ENCODE measurements at places on chromosomes 11 and 22.

GRCh38 chr11:104529906-104530305, 366.0 kb upstream of the PDGFD start:
- peak; percentile 12 for DNase-seq

DNA sequence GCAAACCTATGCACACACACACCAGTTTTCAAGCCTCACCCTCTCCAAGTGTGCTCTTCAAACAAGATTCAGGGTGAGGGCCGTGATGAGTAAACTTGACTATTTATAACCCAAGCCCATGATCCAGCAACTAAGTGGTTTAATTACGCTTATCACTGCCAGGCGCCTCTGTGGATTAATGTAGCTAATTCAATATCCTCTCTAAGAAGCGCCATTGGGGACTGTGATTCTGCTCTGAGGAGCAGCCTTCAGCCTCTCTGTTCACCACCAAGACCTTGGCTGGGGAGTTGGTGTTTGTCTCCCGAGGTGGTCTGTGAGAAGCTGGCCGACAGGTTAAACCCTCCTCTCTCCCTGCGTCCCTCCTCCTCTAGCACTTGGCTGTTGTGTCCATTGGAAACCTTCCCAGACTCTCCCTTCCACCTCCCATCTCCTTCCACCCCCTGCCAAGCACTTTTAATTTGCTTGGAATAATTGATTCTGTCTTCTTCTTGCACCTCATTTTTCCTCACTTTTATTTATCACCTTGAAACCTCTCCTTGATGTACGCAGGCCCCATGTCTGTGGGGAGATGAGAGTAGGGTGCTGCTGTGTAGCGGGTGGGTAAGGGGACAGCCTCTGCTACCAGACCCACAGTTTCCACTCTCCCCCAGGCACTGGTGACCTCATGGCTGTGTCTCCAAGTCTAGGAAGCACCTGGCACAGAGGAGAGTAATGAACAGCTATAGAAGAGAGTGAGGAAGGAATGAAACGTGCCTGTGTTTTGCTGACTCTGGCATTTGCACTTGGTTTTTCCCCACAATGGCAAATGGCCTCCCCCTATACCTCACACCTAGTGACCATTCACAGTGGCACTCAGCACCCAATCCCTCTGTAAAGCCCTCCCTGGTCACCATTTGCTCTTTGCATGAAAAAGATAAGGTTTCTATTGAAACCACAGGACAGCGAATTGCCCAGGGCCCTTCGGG, 236.6 kb downstream of the GRIK4 start:
- no peak for DNase-seq

DNA sequence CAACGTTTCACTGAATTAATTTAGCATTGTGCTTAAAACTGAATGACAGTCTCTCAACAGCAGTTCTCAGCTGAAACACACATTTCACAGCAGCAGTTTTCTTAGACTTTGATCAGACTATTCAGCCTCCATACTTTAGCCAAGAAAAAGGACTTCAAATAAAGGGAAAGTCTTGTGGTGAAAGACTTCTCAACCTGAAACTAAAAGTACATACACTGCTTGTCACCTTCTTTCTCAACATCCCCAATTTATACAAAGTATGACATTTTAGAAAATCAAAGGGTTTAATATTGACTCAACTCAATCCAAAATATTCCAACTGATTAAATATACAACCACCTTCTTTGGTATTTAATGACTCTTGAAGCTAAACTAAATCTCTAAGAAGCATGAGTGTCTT, 419.0 kb downstream of the LRRC4C start:
- DNase-seq, result no peak

GRCh38 chr11:66934950-66935779, 23.0 kb downstream of the PC start:
- peak; percentile 85 for DNase-seq

DNA sequence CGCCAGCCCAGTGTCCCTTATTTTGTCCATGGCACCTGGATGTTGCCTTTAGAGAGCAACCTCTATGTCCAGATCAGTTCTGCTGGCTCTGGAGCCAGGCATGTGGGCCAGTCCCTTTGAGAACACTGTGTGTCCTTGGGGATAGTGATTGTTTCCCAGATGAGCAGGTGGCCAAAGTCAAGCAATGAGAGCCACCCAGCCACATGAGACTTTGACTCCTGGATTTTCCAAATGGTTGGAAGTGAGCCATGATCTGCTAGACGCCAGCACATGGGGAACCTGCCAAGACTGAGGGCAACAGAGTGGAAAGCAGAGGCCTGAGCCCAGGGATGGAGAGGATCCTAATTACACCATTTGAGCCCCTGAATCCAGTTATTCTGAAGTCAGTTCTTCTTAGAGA, 479.8 kb downstream of the OPCML start:
- no peak for DNase-seq

GRCh38 chr11:11478687-11479086, 125.6 kb upstream of the CSNK2A3 start:
- no peak for DNase-seq

DNA sequence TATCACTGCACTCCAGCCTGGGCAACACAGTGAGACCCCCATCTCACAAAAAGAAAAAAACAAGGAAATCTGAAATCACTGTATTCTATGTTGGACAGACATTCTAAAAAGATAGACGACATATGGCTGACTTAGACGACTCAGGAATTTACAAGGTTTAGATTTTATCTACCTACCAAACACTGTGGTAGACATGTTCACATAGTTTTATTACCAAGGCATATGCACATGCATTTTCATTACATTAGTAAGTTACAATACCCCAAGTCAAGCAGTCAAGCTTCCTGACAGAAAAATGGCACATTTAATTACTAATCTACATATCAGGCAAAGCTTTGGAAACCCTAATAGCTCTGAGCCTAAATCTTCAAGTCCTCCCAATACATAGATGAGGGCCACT, 262.2 kb downstream of the TTC28 start:
- no peak for DNase-seq

- no peak for DNase-seq
These were observed 64.4 kb downstream of the SPON1 start for GRCh38 chr11:14026961-14027360.

GRCh38 chr11:6440906-6441358, at the start of gene HPX:
HPX (minus strand) TSS chr11:6440987; CDS start chr11:6440963, 24 bp downstream.
- DNase-seq, result no peak

- no peak for DNase-seq
These were observed 38.2 kb downstream of the TRIOBP start for GRCh38 chr22:37734964-37735451.

DNA sequence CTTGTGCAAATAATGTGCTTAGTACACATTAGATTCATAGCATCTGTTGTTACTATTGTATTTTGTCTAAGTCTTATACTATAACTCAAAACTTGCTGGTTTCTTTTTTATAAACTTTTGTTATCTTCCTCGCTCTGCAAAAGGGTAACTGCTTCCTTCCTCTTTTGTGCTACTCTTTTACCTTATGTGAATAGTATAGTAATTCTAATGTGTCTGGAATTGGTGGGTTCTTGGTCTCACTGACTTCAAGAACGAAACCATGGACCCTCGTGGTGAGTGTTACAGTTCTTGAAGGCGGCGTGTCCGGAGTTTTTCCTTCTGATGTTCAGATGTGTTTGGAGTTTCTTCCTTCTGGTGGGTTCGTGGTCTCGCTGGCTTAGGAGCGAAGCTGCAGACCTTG, 563.1 kb upstream of the LUZP2 start:
- DNase-seq, result no peak

DNA sequence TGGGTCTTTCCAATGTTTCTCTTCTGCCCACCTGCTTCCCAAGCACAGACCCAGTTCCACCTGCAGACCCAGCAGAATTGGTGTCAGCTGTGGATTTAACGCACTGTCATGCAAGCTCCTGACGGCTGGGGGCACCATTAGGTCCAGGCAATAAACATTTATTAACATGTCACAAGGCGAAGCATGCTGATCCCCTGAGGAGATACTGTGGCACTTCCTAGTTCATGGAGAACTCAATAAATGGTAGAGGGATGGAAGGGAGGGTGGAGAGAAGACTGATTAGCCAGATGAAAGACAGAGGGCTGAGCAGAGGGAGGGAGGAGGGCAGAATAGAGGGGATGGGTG, 68.3 kb upstream of the TSPAN18 start:
- DNase-seq, result peak; percentile 33

DNA sequence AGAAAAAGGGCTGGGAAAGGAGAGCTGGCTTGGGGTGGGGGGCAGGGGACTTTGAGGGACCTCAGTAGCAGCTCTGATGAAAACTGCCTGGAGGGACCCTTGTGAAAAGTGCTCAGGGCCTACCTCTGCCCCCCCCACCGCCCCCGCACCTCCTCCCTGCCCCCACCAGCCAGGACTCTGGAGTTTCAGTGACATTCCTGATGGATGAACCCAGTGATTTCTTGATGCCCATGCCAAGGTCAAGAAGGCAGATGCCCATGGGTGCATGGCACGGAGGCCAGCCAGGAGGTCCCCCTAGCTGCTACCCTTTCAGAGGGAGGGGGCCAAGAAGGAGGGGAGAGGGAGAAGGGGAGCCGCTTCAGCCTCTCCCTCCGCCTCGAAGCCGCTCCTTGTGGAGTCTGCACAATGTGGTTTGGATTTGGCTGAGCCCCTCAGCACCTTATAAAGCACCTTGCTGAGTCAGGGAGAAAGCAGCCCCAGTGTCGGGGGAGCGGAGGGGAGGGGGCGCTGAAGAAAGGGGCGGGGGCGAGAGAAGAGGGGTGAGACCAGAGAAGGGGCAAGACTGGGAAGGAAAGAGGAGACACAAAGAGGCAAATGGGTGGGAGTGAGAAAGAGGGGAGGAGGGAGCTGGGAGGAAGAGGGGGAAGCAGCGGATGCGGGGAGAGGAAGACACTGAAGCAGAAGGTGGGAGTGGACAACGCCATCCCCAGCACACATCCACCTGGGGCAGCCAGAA, 2.1 kb upstream of the CLCF1 start:
- DNase-seq, result no peak

DNA sequence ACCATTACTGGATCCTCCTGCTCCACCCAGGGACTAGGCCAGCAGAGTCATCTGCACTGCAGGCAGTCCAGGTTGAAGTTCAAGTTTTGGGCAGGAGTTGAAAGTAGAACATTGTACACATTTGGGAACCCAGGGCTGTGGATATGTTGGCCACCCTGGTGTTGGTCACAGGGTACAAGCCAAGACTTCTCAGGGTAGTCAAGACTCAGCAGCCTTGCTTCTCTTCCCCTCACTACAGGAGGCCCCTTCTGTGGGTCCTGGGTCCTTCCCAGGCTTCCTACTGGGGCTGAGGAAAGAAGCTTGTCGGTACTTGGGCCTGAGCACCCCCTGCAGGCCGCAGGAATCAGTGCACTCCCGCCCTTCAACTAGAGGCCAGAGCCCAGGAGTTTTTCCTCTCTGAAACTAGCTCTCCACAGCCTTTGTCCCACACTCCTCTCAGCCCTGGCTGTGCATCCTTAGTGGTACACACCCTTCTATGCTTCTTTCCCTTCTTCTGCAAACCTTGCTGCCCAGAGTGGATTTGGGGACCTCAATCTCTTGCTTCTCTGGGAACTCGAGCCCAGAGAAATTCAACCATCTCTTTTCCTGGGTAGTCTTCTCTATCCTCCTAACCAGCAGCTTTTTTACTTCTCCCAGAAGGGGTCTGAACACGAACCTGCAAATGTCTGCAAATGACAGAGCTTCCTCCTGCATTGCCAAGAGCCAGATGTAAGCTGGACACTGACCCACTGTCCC, 2.6 kb upstream of the HPX start:
- peak; percentile 60 for DNase-seq

DNA sequence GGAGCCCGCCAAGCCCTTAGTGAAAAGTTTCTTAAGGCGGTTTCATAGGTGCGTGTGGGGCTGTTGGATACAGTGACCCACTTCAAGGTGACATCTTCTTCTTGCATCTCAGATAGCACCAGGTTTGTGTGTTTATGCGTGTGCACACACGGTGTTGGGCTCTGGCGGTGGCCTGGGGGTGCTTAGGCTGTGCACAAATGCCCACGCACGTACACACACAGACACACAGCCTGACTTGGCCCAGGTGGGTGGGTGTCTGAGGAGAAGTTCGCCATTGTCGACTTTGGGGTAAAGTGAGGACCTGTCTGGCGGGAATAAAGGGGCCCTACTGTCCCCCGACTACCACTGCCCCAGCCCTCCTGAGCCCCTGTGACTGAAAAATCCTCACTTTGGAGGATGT, 103.8 kb downstream of the KCNQ1 start:
- DNase-seq, result no peak

DNA sequence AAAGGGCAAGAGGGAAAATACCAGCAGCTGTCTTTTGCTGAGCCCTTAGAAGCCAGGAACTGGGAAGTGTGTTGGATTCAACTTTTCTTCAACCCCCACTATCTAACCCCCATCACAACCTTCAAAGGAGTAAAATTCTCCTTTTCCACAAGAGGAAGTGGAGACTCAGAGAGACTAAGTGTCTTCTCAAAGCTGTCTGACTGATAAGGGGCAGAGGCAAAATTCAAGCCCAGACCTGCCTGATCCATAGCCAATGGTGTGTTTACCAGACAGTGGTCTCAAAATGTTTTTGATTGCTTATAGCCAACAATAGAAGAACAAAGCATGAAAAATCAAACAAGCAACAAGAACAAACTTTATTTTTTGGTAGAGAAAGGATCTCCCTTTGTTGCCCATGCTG, 707.0 kb downstream of the NTM start:
- no peak for DNase-seq

- peak; percentile 44 for DNase-seq
These were observed 79.6 kb downstream of the CELSR1 start for GRCh38 chr22:46457502-46458488.

- DNase-seq, result no peak
These were observed 819 bp upstream of the KCNQ1OT1 start for GRCh38 chr11:2700415-2701211.

- no peak for DNase-seq
These were observed 137.5 kb downstream of the FAM76B start for GRCh38 chr11:95652002-95652472.

- peak; percentile 25 for DNase-seq
These were observed 13.6 kb upstream of the TRIM29 start for GRCh38 chr11:120151536-120151935.

DNA sequence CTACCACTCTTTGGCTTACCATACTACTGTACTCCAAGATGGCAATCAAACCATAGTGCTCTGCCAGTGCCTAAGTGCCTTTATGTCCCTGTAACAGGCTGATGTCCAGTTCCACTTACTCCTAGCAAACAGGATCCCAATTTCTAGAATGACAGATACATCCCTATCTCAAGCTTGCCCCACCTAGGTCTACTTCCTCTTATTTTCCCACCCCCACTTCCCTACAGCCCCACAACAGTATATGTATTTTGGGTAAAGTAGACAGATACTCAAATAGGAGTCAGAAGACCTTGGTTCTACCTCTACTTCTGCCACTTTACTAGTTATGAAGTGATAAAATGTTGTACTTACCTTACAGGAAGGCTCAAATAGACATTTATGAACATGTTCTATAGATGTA, 24.1 kb downstream of the SIK3 start:
- DNase-seq, result no peak

GRCh38 chr11:35792148-35792845, 129.7 kb downstream of the TRIM44 start:
- DNase-seq, result no peak

- DNase-seq, result no peak
These were observed 75.8 kb downstream of the PDE2A start for GRCh38 chr11:72598466-72598865.

- no peak for DNase-seq
These were observed 382.5 kb downstream of the NXPE2 start for GRCh38 chr11:115060840-115061239.

- peak; percentile 70 for DNase-seq
These were observed 71.5 kb upstream of the VSTM5 start for GRCh38 chr11:93921695-93922468.

GRCh38 chr11:111574373-111575225, 27.6 kb upstream of the SIK2 start:
- DNase-seq, result no peak

GRCh38 chr11:64502634-64503033, 88.4 kb upstream of the SLC22A12 start:
- no peak for DNase-seq

GRCh38 chr11:12274056-12274455, 103.3 kb upstream of the PARVA start:
- no peak for DNase-seq
